Cortex of kidney (tissue), 1 donor: ENCODE measurements at places on chromosomes 6 and 20.

GRCh38 chr20:39504710-39505094, 542.6 kb downstream of the DHX35 start:
- no peak for DNase-seq

GRCh38 chr20:44038681-44039123, 124.0 kb downstream of the TOX2 start:
- DNase-seq: no peak

- no peak for DNase-seq
Measured at GRCh38 chr20:24673678-24674570, 204.5 kb downstream of the SYNDIG1 start.

DNA sequence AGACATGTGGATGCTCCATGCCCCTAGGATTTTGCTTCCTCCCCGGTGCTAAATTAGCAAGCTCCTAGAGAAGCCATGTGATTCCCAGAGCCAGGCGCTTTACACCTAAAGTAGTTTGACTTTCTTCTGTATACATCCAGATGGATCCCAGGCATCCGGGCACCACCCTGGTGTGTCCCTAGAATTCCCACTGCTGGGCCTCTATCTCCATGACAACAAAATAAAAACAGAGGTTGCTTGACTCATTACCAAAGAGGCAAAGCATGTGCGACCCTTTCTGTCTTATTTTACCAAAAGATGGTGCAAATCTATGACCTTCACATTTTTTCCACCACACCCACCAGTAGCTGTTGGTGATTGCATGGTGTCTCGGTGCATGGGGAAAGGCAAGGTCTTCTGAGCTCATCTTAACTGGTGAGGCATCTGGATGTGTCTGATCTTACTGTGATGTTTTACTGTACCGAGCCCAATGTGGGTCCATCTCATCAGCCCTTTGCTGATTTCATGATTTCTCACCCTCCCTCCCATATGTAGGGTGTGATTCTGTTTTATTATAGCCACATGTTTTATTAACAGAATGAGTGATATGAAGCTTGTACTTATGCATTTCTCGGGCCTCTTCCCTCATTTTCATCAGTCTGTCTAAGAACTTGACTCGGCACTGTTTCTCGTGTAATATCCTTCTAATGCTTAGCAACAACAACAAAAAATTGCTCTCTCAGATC, 27.4 kb upstream of the VAPB start:
- no peak for DNase-seq

DNA sequence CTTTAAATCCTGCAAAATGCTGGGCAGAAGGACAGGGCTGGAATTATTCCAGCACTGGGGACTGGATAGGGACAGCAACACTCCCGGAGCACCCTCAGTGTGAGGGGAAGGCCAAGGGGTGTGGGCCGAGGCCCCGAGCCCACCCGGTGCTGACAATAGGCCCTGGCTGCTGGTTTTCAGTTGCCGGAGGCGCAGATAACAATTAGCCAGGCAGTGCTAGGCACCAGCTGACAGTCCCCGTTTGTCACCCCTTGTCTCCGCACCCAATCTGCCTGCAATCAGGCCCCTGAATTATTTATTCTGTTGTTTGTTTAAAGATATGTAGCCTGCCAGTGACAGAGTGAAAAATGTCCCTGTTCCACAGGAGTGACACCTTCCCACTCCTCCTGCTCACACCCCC, 120.0 kb downstream of the GRM4 start:
- DNase-seq: no peak

- DNase-seq: no peak
Measured at GRCh38 chr20:40617594-40617993, 71.4 kb downstream of the MAFB start.
